Epithelial cell of proximal tubule (primary cell): ENCODE measurements at places on chromosomes 4 and X. TPM values are rescaled to one million over a fixed set of nuclear protein-coding genes. Genes with fewer than 3 reads are reported as not detected.

WWC2 gene
- 46.2 and 47.1 TPM in 2 replicates for total RNA-seq

CAPN6 gene
- total RNA-seq: 0.36 and 1.2 TPM in 2 replicates

RTL3 gene
- 0.06 and 4.9 TPM in 2 replicates for total RNA-seq

ODAPH gene
- 0.87 TPM in 1 of 2 replicates, not detected in the other for total RNA-seq

GPR50 gene
- not detected in 2 replicates for total RNA-seq

HS6ST2 gene
- total RNA-seq: 9.2 and 10.5 TPM in 2 replicates

SYNPO2 gene
- total RNA-seq: 0.40 and 0.43 TPM in 2 replicates

MAP3K15 gene
- total RNA-seq: 1.7 and 6.1 TPM in 2 replicates

ITGB1BP2 gene
- 0.29 and 0.52 TPM in 2 replicates for total RNA-seq

SPARCL1 gene
- not detected in 2 replicates for total RNA-seq

IGFBP7 gene
- total RNA-seq: 609 and 1,471 TPM in 2 replicates

TRO gene
- total RNA-seq: 6.1 and 15.0 TPM in 2 replicates

ASMT gene
- total RNA-seq: not detected in 2 replicates

CWH43 gene
- 0.52 and 1.6 TPM in 2 replicates for total RNA-seq

UGT2B17 gene
- not detected in 2 replicates for total RNA-seq

NXF2B gene
- not detected in 2 replicates for total RNA-seq

CSAG1 gene
- total RNA-seq: not detected in 2 replicates

PAPSS1 gene
- 43.8 and 51.2 TPM in 2 replicates for total RNA-seq

SSX2B gene
- total RNA-seq: not detected in 2 replicates

EREG gene
- 3.1 and 16.0 TPM in 2 replicates for total RNA-seq

KLHL13 gene
- 41.7 and 68.8 TPM in 2 replicates for total RNA-seq

WDR13 gene
- 64.9 and 82.8 TPM in 2 replicates for total RNA-seq

GAGE12H gene
- total RNA-seq: not detected in 2 replicates

NDNF gene
- 0.43 and 0.46 TPM in 2 replicates for total RNA-seq

STPG2 gene
- not detected in 2 replicates for total RNA-seq

F8 gene
- 0.22 and 2.5 TPM in 2 replicates for total RNA-seq

F8A3 gene
- 4.6 TPM in 1 of 2 replicates, not detected in the other for total RNA-seq

GPR78 gene
- not detected in 2 replicates for total RNA-seq

PDE6B gene
- 4.1 and 5.7 TPM in 2 replicates for total RNA-seq

HSFX3 gene
- not detected in 2 replicates for total RNA-seq

ACE2 gene
- total RNA-seq: 0.06 TPM in 1 of 2 replicates, not detected in the other

FGF5 gene
- 2.3 and 5.8 TPM in 2 replicates for total RNA-seq

UXT gene
- 133 and 178 TPM in 2 replicates for total RNA-seq

DRP2 gene
- 0.22 and 0.86 TPM in 2 replicates for total RNA-seq

UGT8 gene
- total RNA-seq: 11.6 and 17.6 TPM in 2 replicates

GPR143 gene
- 16.6 and 17.4 TPM in 2 replicates for total RNA-seq

TENM3 gene
- total RNA-seq: 2.4 and 6.1 TPM in 2 replicates

FAM9C gene
- total RNA-seq: not detected in 2 replicates

RNF212 gene
- 3.5 and 8.1 TPM in 2 replicates for total RNA-seq

RTL9 gene
- not detected in 2 replicates for total RNA-seq

PCYT1B gene
- total RNA-seq: 0.12 and 3.5 TPM in 2 replicates

ETDA gene
- total RNA-seq: not detected in 2 replicates

SPACA5 gene
- 0.51 TPM in 1 of 2 replicates, not detected in the other for total RNA-seq

FRMD7 gene
- total RNA-seq: not detected in 2 replicates

PCDH7 gene
- 1.9 and 3.0 TPM in 2 replicates for total RNA-seq

PTTG2 gene
- total RNA-seq: not detected in 2 replicates

MAGED4B gene
- total RNA-seq: 7.2 and 29.2 TPM in 2 replicates
